ENCODE measurements at places on chromosomes 7 and 10.

GRCh38 chr10:56605051-56605450 is 244.0 kb upstream of the ZWINT start:
- DNase-seq = no peak

- DNase-seq = no peak
These were observed 245.1 kb downstream of the RAB11FIP2 start for GRCh38 chr10:117801691-117802090.

DNA sequence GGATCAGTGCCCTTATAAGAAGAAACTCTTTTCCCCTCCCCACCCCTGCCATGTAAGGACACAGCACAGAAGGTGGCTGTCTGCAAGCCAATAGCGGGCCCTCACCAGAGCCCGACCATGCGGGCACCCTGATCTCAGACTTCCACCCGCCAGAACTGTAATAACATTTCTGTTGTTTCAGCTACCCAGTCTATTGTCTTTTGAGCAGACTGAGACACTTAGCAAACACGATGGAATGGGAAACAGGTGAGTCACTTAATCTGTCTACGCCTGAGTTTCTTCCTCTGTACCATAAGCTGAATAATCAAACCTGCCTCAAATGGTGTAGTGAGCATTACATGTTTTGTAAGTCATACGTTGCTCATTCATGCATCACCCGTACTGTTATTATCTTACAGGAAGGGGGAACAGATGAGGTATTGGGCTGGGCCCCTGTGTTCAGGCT is 58.2 kb downstream of the STRA8 start:
- DNase-seq = peak; percentile 11

DNA sequence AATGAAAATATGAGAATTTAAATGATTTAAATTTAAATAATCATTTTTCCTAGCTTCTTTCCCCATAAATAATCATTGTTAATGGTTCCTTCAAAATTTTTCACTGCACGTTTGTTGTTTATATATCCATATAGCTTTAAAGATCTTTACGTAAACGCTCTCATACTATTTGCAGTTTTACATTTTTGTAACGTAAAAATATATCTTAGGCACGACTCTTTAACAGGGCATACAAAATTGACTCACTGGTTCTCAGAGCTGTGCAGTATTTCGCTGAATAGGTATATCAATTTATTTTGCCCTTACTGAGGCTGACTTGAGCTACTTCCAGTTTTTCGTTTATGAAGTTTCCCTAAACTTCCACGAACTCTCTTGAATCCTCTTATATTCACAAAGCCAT is 105.7 kb downstream of the LRRN3 start:
- no peak for DNase-seq

DNA sequence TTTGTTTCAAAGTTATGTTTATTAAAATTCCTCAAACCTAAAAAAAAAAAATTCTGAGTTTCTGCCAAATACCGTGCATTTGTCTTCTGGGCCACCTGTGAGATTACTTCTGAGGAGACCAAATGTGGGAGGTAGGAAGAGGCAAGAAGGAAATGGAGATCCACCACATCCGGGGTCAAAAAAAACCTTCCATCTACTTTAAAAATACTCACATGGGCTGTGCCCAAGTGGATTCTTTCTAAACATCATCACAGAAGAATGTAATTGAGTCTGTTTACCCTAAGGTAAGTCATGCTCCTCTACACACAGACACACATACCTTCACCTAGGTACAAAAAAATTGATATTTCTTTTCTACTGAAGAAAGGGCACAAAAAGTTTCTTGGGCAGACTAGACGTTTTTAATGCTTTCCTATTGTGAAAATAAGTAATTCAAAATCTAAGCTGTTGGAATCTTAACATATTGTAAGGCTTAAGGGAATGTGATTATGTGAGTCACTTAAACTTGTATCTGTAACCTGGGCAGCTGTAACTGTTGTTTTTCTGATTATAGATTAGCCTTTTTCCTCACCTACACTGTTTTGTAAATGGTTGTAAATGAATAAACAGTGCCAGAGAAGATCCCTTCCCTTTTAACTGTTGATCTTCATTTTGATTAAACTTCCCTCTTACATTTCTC is 19.1 kb upstream of the SPOCK2 start:
- peak; percentile 52 for DNase-seq

GRCh38 chr10:62437696-62438095 is 63.5 kb downstream of the ZNF365 start:
- no peak for DNase-seq

DNA sequence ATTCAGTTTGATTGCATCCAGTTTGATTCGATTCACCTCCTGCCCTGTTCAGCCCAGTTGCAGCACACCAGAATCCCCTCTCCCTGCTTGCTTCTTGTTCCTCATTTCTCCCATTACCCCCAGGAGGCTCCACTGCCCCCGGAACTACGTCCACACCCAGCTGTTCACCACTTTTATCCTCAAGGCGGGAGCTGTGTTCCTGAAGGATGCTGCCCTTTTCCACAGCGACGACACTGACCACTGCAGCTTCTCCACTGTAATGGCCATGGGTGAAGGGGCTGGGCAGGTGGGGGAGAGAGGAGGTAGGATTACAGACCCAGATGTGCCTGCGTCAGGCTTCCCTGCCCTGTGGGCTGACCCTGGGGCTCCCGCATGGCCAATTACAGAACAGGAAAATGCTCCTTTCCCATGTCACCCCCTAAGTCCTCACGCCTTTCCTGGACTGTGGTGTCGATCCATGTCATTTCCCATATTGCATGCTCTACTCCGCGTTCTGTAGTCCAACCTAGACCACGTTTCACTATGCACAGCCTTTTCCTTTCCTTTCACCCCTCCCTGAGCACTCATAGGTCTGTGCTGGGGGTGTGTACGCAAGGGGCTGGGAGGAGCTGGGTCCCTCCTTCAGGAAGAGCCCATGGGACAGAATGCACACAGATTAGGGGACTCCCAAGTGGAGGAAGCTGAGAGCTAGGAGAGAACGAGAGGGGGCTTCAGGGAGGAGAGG is 8.2 kb downstream of the GHRHR start:
- DNase-seq = peak; percentile 16

DNA sequence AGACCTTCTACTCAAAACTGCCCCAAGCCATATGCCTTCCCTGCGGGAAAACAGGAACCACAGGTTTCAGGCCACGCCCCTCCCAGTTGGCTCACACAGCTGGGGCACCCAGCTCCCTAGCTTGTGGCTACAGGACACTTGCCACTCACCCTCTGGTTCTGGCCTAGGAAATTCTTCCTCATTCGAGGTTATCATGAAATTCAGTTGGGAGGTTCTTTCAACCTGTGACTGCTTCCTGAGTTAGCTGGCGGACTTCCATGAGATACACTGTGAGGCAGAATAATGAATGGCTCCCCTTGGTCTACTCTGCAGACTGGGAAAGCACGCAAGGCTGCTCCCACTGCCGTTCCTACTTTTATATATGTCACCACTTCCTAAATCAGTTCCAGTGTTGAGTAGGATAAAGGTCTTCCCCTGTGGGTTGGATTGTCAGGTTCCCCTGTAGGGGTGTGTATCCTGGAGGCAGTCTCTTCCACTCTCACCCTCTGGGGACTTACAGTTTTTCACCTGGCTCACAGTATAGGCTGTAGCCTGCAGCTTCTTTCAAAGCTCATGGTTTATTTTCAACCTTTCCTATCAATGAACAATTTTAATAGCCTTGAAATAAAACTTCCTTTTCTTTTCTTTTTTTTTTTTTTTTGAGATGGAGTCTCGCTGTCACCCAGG is 37.0 kb downstream of the GPR22 start:
- no peak for DNase-seq

- no peak for DNase-seq
These were observed 6.1 kb downstream of the RASSF4 start for GRCh38 chr10:44965651-44966097.

DNA sequence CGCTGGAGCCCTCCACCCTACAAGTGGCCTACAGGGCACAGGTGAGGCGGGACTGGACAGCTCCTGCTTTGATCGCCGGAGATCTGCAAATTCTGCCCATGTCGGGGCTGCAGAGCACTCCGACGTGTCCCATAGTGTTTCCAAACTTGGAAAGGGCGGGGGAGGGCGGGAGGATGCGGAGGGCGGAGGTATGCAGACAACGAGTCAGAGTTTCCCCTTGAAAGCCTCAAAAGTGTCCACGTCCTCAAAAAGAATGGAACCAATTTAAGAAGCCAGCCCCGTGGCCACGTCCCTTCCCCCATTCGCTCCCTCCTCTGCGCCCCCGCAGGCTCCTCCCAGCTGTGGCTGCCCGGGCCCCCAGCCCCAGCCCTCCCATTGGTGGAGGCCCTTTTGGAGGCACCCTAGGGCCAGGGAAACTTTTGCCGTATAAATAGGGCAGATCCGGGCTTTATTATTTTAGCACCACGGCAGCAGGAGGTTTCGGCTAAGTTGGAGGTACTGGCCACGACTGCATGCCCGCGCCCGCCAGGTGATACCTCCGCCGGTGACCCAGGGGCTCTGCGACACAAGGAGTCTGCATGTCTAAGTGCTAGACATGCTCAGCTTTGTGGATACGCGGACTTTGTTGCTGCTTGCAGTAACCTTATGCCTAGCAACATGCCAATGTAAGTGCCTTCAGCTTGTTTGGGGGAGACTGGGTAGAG is at the start of gene COL1A2:
COL1A2 (plus strand) TSS at position 459 of the 704 bp plus-strand sequence; CDS start at position 596, 137 bp downstream.
- no peak for DNase-seq

- DNase-seq = no peak
These were observed 200.2 kb upstream of the SEMA3E start for GRCh38 chr7:83849131-83849530.

DNA sequence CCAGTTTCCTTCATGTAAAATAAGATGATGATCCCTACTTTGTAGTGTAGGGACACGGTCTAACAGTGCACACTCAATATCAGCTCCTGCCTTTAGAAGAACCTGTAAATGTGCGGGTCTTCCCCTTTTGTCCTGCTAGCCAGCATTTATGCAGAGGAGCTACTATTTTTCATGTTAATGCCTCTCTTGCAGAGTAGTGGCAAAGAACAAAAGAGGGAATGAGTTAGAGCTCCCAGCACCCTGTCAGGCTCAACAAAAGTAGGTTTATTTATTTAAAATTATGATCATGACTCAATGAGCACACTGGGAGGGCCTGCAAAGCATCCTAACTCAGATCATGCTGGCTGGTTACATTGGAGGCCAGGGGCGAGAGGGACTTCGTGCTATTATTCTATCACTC is 414.5 kb upstream of the COBL start:
- no peak for DNase-seq

DNA sequence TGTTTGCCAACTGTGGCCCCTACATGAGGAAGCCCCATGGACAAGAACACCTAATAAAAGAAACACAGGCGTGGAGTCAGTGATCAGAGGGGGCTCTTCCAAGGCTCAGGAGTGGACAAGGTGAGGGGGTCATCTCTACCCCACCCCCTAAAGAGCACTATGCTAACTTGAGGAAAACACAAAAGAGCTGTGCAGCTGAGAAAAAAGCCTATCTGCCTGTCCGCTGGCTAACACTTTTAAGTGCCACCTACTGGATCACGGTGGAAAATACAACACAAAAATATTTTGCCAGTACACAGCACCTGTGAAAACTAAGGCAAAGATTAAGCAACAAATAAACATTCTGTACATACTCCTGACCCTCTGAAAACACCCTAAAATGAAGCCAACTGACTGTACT is 53.1 kb upstream of the COBL start:
- no peak for DNase-seq

DNA sequence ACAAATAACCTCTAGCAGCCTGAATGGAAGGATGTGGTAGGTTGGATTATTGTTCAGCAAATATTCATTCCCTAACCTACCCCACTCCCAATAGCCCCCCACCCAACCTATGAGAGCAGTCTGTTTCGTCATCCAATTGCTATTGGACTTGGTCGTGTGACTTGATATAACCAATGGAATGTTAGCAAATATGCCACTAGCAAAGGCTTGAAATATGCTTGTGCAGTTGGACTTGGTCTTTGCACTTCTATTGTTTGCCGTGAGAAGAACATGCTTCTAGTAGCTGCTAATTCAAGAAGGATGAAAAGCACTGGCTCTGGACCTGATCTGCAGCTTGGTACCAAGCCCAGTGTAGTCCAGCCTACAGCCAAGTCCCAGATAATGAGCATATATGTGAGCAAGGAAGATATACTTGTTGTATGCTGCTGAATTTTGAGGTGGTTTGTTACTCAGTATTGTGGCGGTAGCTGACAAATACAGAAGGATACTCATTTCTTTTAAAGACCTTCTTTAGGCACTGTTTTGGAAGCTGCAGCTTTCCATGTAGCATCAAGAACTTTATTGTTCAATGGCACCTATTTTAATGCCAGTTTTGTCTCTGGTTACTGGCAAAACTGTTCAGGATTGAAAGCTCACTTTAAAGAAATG is 180.4 kb downstream of the EXOC4 start:
- no peak for DNase-seq
